HuH-7 (cell line): ENCODE measurements at places on chromosomes 12 and 14.
A peak's percentile ranks its signal among the peaks of the same experiment; 100 is the strongest.

GRCh38 chr12:96157427-96157826 lies 36.7 kb upstream of the ELK3 start:
- DNase-seq, result no peak

- DNase-seq, result no peak
Measured at GRCh38 chr12:6919588-6919987, 5.2 kb downstream of the ENO2 start.

DNA sequence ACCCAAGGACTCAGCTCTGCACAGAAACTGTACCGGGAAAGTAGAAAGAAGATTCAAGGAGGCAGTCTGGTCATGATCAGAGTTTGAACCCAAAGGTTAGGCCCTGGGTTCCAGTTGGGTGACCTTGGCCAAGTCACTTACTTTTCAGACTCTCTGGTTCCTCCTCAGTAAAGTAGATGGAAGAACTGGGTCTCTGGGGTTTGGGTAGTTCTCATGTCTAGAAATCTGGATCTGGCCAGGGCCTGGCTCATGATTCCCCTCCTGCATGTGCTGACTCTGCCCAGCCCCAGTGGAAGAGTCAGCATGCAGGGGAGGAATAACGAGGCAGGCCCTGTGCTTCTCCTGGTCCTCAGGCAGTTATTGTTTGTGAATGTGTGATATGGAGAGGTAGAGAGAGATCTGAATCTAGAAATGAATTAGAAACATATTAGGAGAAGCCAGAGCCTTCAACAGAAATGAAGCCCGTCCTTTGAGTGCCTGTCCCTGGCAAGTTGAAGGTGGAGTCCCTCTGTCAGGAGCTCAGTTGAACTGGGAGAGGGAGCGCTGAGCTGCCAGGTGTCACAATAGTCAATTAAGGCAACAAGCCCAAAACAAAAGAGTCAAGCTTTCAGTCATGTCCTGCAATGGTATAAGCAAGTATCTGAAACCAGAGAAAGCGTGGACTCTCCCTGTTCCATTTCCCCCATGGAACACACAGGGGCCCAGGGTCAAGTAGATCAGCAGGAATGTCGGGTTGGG lies 131.3 kb upstream of the HIF1A start:
- no peak for DNase-seq

GRCh38 chr14:55760789-55761566 lies 181.0 kb downstream of the KTN1 start:
- DNase-seq, result no peak

DNA sequence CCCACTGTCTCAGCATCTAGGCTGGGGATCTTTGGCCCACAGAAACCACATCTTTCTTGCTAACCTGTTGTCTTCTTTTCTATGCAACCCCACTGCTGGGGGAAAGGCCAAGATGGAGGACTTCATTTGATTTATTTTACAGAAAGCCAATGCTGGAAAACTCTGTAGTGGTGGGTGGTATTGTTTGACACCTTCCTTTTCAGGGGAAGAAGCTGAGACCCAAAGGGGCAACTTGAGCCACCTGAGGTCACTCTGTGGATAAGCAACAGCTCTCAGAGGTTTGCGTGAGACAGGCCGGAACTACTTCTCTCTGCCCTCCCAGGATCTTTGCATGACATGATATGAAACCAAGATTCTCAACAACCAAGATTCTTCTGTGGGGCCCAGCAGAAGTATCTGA lies 645.2 kb downstream of the VRK1 start:
- no peak for DNase-seq

- DNase-seq, result no peak
Measured at GRCh38 chr14:96658611-96659010, 138.6 kb upstream of the VRK1 start.

- DNase-seq, result no peak
Measured at GRCh38 chr12:132724506-132725241, 14.0 kb downstream of the PGAM5 start.

DNA sequence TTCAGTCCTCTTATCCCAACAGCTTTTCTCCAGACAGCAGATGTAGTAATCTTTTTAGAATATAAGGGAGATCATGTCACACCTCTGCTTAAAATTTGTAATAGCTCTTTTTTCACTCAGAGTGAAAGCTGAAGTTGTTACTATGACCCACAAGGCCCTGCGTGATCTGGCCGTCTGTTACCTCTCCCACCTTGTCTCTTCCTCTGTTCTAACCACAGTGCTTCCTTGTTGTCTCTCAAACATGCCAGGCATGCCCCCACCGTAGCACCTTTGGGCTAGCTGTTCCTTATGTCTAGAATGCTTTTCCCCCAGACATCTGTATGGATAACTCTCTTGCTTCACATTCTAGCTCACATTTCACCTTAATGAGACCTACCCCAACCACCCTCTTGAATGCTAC lies 6.5 kb downstream of the NECAP1 start:
- DNase-seq, result no peak

GRCh38 chr14:50808053-50808452 lies 22.9 kb downstream of the NIN start:
- no peak for DNase-seq

GRCh38 chr12:49684310-49684854 lies 22.8 kb downstream of the FMNL3 start:
- DNase-seq, result no peak

DNA sequence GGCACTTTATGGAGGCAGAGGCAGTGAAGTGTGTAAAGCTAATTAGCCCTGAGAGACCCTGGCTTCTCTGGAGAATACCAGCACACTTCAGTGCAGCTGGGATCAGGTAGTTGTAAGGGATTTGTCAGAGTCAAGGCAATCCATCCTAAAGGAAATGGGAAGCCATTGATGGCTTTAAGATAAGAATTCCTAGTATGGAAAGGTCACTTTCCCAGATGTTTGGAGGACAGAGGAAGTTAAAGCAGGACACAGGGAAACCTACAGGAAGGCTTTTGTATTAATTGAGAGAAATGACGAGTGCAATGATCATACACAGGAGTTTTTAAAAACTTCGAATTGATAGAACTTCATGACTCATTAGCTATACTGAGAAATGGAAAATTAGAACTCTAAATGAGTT lies 254.4 kb downstream of the SLC16A7 start:
- DNase-seq, result no peak

- DNase-seq, result no peak
Measured at GRCh38 chr12:102740141-102740955, 176.7 kb downstream of the PAH start.

DNA sequence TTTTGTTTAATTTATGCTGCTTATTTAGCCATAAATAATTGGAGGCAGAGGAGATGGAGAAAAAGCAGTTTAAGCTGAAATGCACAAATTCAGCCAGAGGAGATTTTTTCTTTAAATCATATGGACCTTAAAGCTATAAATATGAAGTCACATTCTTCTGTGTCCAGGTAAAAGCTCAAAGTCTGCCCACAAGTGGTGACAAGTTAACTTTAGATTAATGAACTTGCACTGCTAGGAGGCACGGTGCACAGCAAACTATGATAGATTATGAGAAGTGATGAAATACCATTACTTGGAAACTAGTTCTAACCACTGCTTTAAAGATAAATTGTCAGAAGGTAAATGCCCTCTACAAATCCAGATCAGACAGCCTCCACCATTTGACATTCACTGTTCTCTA lies 69.0 kb downstream of the IFT81 start:
- no peak for DNase-seq

GRCh38 chr14:55026441-55026792 lies 482 bp downstream of the WDHD1 start:
- no peak for DNase-seq

DNA sequence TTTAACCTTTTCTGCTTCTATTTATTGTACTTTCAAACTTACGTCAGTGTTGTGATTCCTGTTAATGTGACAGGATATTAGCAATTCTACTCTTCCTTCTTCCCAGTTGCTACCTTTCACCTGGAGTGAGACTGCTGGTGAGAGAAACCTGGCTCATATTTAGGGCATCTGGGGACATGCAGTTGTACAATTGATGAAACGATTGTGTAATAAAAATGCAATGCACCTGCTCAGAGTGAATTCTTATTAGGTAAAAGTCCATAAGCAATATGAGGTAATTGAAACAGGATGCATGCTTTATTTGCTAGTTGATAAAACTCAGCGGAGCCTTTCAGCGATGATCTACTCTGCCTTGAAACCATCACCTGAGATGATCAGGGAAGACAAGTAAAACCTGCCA lies 116.1 kb upstream of the FBXO33 start:
- no peak for DNase-seq

DNA sequence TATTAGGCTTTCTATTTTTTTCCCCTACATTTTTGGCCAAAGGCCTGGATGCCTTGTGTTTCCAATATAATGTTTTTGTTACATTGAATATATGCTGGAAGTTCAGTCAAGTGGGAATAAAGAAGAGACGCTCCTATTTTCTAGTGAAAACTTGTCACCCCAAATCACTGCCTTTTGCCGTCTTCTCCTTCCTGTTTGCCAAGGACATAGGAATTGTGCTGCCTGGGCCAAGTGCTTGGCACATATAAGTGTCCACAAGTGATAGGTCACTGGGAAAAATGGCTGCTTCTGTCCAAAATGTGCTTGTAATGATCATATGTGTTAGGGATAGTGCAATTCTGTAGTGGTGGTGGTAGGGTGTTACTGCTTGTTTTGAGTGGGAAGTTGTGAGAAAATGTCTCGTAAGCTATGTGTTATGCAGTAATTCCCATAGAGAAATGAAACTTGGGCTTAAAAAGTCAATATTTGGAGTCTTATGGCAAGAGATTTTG lies 11.6 kb upstream of the KCNJ8 start:
- no peak for DNase-seq

DNA sequence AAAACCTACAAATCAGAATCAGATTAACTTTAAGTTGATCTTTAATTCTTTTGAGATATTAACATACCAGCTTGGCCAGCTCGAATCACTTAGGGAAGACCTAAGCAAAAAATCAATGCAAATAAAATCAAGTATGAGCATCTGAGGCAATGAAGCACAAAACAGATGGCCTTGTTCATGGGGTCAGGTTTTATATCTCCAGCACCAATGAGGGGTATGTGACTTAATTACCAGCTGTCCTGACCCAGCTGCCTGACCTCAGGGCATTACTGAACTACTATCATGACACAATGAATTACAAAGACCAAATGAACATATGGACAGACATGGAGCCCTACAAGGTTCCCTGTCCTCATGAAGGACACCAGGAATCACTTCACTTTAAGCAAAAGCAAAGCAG lies 70.5 kb downstream of the FGD6 start:
- no peak for DNase-seq

DNA sequence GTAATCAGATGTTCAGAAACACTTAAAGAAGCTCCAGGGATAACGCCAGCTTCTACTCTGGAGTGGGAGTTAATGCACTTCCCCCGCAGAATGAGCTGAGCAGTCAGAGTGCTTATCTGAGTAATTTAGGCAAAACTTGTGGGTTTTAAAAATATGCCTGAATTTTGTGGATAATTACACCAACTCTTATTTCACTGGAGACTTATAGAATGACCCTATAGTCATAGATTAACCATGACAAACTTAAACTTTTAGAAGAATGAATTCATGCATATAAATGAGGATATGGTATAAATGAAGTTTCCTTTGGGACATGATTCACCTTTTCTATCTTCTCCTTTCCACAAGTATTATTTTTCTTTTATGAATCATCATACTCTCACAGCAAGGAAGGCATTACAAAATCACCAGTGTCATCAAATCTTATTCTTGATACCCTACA lies 241.1 kb upstream of the FBXO33 start:
- no peak for DNase-seq

DNA sequence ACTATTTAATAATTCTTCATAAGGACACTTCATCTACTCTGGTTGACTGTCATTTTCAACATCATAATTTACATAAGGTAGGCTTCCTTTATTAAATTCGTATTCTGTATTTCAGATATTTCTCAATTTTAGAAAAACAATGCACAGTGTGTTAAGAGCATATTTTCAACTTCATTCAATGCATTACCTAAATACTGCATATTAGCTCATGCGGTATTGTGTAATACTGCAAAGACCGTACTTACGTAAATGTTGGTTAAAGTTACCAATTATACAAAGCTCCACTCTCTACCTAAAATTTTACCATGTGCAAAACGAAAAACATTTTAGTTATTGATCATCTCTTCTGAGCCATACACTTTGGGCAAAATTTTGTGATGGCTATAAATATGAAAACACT lies 62.8 kb downstream of the EXOC5 start:
- DNase-seq, result no peak

GRCh38 chr12:68971404-68971803 lies 38.4 kb upstream of the CPM start:
- DNase-seq, result no peak

- DNase-seq, result no peak
Measured at GRCh38 chr12:123839826-123840225, 77.7 kb downstream of the DNAH10 start.

- DNase-seq, result no peak
Measured at GRCh38 chr14:60515511-60516289, 6.8 kb downstream of the SIX6 start.

GRCh38 chr12:50314636-50315312 lies 31.5 kb upstream of the LIMA1 start:
- DNase-seq, result peak; percentile 65

DNA sequence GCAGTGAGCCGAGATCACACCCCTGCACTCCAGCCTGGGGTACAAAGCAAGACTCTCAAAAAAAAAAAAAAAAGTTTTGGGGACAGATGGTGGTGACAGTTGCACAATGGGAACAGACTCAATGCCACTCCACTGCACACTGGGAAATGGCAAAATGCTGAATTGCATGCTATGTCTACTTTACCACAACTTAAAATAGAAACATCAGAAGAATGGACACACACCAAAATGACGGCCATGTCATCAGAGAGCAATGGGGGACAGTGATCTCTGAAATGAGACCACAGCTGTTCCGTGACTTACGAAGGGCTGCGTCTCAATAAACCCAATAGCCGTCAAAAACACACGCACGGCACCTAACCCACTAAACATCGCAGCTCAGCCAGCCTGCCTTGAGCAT lies 13.7 kb downstream of the DDX54 start:
- DNase-seq, result no peak

- no peak for DNase-seq
Measured at GRCh38 chr14:104700747-104701217, 11.4 kb downstream of the INF2 start.

DNA sequence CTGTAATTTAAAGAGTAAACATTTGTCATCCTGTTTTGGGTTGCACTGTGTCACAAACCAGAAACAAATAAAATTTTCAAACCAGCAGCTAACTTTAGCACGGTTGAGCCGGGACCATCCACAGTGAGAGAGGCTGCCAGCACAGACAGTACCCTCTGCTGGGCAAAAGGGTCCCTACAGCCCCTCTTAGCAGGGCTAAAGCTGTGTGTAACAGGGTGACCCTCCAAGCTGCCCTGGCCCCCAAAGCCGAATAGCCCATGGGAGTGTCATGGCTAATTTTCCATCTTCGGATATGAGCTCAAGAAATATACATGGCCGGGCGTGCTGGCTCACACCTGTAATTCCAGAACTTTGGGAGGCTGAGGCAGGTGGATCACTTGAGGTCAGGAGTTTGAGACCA lies 157.1 kb upstream of the GRIN2B start:
- peak; percentile 36 for DNase-seq

DNA sequence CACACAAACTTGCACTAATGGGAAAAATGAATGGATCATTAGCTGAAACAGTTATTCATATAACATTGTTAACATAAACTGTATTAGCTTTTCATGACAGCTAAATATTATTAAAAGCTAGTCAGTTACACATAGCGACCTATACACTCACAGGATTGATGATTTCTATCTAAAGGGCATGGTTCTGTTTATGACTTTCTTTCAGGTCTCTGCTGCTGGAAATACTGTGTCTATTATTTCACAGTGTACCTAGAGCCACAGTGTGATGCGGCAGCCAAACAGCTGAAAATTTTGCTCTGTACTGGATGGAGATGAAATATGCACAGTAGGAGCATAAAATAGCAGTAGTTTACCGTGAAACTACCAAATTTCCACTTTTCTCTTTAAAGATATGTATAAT lies 341.1 kb downstream of the FSCB start:
- no peak for DNase-seq
